ENCODE measurements at places on chromosomes 11 and 22.
A peak's percentile ranks its signal among the peaks of the same experiment; 100 is the strongest.

GRCh38 chr22:38137876-38138687, 27.6 kb upstream of the BAIAP2L2 start:
- DNase-seq = no peak

- no peak for DNase-seq
Observed at GRCh38 chr11:57905439-57905838, 118.2 kb upstream of the OR9Q1 start.

DNA sequence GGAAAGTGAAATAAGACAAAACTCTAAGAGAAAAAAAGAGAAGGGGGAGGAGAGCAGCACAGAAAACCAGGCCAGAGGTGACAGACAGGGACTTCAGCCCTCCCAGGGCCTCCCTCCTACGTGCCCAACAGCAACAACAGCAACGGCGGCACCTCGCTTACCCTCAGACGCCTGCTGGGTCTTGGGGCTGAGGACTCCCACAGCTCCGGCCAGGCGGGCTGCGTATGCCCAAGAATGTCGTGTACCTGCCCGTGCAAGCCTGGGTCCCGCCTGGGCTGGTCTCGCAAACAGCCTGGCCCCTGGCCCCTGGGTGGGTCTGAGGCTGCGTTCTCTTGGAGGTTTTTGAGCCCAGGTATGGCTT, 30.5 kb downstream of the ARAP1 start:
- DNase-seq = no peak

DNA sequence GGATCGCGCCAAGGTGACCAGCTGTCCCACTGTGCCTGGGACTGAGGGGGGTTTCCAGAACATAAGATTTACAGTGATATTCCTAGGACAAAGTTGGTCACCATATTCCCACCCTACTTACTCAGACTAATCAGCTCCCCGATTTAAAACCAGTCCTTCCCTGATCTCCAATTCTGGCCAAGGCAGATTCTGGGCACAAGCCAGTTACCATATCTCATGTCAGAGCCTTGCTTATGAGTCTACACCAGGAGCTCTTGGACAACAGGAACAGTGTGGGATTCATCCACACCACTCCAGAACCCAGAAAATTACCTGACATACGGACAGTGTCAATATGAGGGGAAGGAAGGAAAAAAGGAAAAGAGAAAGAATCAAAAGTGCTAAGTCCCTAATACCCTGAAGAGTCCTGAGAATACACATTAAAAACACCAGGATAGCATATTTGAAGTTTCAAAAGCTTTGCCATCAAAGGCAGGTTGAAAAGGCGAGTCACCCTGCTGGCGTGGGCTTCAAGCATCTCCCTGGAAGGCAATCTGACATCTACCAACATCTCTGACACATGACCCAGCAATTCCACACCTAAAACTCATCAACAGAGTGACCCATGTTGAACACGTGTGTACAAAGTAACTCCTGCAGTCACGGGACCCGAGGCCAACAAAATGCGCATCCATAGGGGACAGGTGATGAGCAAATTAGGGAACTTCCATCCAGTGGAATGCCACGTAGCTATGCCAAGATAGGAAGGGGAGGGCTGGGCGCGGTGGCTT, 8.0 kb upstream of the IL2RB start:
- DNase-seq = no peak

- DNase-seq = no peak
Observed at GRCh38 chr11:127103586-127104388, 103.2 kb upstream of the KIRREL3 start.

- DNase-seq = no peak
Observed at GRCh38 chr11:70498171-70498571, 99.8 kb downstream of the CTTN start.

DNA sequence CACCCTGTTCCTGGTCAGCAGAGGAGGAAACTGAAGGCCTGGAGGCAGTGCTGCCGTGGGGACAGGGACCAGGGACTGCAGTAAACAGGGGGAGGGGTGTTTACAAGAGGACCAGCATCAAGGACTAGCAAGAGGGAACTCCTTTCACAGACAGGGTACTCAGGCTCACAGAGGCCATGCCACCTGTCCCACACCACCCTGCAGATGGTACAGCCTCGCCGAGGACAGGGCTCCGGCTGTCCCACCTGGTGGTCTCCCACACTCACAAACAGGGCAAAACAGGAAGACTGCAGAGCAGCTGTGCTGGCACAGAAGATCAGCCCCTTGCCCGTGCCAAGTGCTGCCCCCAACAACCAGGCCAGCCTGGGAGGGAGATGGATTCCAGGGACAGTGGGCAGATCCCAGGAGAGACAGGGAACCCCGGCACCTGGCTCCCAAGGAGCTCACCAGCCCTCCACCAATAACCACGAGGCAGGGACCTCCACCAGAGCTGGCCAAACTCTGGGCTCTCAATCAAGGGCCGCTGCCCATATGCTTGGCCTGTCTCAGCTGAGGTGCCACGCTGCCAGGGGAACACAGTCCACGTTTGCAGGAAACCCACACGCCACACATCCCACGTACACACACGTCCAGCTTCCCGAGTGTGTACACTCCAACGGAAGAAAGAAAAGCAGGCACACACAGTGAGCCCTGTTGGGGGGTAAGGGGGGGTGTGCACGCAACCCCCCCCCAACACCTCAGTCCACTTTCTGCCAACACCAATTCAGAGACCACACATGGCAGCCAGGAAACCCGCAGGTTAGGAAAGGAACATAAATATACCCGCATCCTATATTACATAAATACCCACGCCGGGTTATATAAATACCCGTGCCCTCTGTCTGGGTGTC, 2.1 kb downstream of the CSNK1E start:
- no peak for DNase-seq

GRCh38 chr11:120710354-120711131, 199.0 kb downstream of the GRIK4 start:
- DNase-seq = no peak

GRCh38 chr11:14577835-14578529, 57.8 kb upstream of the PSMA1 start:
- no peak for DNase-seq

DNA sequence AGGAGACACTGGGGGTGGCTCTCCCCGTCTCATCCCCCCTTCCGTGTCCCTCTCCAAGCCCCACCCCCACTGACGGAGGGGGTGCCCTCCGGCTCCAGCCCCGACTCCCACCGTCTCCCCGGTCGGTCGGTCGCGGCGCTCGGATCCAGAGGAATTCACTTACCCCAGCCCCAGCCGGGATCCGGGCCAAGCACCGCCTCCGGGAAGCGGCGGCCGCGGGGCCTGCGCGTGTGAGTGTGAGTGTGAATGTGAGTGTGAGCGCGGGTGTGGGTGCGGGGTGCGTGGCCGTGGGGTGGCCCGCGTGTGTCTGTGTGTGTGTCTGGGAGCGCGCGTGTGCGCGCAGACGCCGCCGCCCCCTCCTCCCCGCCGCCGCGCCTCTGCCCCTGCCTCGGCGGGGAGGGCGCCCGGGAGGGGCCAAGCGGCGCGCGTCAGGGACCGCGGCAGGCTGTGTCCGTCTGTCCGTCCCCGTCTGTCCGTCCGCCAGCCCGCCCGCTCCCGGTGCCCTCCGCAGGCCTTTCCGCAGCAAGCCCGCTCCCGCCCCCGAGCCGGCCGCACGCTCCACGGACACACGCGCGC, at the start of gene ELFN2:
Gene ELFN2, minus strand, starts transcription at position 345 of the 576 bp plus-strand sequence. CDS start 51,945 bp downstream, outside the sequence.
- no peak for DNase-seq

GRCh38 chr11:72773696-72774095, 20.2 kb downstream of the STARD10 start:
- DNase-seq = no peak

DNA sequence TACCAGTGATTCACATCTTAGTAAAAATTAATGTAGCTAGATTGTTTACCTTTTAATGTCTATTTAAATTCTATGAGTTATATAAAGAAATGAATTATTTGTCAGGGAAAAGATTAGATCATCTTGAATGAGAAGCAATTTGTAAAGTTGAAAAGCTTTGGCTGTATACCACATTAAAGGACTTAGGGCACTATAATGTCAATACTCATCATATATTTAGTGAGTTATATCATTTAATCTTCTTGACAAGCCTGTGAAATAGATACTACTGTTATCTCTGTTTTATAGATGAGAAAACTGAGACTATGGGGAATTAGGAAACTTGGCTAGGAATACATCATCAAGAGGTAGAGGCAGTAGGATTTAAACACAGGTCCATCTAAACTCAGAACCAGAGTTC, 160.1 kb downstream of the GUCY1A2 start:
- no peak for DNase-seq

GRCh38 chr11:77879218-77879617, 58.3 kb downstream of the AAMDC start:
- DNase-seq = no peak

GRCh38 chr11:102323542-102324251, 6.4 kb downstream of the BIRC3 start:
- no peak for DNase-seq

GRCh38 chr11:37264783-37265182, 666.7 kb upstream of the RAG2 start:
- no peak for DNase-seq

DNA sequence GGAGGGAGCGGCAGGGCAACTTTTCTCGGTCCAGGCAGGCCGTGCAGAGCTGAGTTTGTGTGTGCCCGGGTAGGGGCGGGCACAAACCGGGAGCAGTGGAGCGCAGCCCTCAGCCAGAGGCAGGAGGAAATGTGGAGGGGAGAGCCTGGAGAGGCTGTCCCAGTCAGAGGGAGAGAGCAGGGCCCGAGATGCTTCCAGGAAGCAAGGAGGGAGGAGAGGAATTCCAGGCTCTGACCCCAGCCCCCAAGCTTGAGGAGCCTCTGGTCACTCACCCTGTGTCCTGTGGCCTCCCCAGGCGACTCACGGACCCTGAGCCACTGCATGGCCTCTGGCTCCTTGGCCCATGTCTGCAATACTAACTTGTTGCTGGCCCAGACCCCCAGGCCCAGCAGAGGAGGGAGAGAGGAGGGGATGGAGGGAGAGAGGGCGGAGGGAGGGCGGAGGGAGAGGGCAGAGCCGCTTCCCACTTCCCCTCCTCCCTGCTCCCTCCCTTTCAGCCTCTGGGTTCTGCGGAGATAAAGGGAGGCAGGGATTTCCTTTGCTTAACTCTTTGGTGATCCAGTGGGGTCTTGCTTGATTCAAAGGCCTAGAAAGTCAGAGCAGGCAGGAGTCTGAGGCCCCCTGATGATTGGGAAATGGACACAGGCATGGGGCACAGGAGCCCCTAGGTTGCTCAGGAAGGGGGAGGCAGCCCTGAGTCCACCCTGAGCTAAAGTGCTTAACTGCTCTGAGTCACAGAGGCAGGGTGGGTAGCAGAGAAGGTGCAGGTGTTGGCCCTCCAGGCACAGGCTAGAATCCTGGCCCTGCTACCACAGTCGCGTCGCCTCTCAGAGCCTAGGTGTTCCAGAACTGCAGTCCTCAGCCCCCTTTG, at the start of gene C1QTNF6:
Gene C1QTNF6, minus strand, starts transcription at position 357 of the 871 bp plus-strand sequence. Its CDS starts 34 bp downstream, at position 323.
- peak; percentile 54 for DNase-seq

DNA sequence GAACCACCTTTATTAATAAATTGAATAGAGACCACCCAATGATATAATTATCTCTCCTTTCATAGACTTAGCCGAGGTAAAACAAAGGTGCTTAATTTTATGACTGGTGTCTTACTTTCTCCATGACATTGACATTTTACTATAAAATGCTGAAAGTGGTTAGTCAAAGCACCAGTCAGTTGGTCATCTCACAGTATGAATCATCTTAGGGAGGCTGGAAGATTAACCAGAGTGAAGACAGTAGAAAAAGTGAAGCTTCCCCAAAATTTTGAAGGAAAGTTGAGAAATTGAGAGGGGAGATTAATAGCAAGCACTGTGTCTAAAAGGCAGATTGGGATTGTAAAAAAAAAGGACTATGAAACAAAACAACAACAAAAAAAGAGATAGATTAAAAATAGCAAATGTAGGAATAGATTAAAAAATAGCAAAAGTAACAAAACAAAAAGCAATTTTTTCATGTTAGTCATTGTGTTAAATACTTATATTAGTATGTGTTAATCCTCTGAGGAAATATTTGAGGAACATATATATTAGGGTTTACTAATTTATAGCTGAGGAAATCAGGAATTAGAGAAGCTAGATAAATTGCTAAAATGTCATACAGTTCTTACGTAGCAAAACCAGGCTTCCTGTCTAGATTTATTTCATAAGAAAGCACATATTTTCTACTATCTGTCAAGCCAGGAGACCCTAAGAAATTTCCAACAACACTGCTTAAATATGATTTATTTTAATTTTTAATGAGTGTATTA, 557.3 kb upstream of the ANO5 start:
- no peak for DNase-seq

DNA sequence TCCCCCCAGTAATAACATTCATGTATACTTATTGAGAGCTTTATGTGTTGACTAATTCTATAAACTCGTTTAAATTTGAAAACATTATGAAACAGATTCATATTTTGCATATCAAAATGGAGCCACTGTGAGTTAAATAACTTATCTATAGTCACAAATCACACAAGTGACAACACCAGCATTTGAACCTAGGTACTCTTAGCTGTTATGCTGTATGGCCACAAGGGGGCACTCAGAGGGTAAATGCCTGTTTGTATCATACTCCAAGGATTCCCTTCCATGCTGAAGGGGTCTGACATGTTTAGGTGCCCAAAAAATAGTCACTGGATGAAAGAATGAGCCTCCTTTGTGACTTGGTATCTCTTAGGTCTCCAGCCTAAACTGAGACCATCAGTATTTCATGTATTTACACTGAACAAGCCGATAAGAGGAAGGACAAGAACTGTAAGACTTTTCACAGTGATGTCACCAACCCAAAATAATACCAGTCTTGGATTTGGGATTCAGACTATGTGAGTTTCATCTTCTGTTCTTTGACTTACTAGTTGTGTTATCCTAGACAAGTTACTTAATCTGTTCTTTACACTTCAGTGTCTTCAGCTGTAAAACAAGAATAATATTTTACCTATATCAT, 12.2 kb upstream of the OR52D1 start:
- peak; percentile 65 for DNase-seq

DNA sequence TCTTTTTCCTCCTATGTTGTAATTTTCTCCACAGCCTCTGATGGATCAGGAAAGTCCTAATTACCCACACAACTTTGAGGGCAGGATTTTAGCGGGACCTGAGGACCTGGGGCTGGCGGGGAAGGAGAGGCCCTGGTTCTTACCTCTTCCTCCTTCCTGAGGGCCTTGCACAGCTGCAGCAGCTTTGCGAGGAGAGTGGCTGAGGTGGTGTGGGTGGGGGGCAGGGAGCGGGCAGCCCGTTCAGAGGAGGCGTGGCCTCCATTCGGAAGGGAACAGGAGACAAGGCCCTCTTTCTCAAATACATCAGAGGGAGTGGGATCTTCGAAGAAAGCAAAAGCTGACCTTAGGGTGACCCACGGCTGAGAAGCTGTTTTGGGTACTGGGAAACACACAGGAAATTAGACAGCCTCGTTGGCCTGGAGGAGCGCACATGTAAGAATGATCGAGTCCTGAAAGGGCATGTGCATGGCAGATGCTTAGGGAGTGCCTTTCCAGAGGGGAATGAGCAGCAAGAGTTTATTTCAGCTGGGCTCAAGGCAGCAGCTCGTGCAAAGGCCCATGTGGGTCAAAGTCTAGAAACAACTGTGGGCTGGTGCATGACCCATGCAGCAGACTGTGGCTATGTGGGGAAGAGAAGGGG, 76.6 kb upstream of the NARS2 start:
- DNase-seq = no peak

Measured in A549 (cell line).